Hematopoietic multipotent progenitor cell treated with erythropoietin and hydrocortisone succinate and interleukin-3 and kit ligand, for 4 days (in vitro differentiated cells): ENCODE measurements at places on chromosomes 2 and 18.

- no peak for DNase-seq
These were observed 60.1 kb downstream of the PIGN start for GRCh38 chr18:62126737-62127136.

DNA sequence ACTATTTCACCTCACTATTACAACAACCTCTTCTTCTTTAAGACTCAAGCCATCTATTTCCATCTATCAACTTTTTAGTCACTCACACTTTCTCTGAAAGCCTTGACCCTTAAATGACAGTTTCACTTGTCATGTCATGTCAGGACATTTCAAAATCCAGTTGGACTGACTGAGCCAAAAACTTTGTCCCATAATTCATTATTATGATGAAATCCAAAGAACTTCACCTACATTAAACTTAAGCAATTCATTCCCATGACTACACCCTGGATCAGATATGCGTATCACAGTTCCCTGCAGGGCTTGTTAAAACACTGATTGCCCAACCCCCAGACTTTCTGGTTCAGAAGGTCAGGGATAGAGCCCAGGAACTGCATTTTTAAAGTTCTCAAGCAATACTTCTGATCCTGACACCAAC lies 26.5 kb downstream of the LDAH start:
- DNase-seq: no peak

DNA sequence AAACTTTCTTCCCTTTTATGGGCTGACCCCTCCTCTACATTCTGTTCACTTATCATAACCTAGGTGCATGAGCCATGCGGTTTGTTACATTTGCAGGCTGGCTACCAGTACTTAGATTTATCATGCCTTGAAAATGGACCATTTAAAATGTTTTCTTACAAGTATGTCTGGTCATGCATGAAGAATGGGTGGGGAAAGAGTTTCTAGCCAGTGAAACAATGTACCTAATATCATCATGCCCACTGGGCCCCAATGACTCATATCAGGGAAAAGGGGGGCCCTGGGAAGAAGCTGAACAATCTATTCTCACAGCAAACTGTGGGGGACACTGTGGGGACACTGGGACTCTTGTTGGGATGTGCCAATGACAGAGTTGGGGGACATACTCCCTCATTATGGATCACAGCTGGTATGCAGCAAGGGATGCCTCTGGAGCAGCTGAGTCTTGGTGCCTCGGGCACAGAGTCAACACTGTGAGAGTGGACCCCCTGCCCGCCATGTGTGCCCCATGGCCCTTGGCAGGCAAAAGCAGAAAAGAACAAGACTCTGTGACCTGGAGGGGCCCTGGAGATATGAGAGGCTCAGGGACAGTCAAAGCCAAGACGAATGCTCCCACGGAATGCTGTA lies 156.3 kb downstream of the ZNF516 start:
- no peak for DNase-seq

- no peak for DNase-seq
These were observed 76.4 kb downstream of the EPHA4 start for GRCh38 chr2:221495731-221496130.

DNA sequence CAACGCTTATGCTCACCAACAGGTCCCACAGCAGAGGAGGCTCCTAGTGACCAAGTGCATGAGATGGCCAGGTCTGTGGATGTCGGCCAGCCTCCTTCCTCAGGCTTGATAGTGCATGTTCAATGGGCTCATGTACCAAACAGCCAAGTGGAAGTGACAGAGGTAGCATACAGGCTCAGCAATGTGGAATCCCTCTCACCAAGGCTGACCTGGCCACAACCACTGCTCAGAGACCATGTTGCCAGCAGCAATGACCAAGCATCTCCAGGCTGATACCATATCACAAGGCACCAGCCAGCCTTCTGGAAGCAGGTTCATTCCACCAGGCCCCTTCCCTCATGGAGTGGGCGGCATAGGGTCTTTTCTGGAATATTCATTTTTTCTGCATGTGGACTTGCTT lies 61.5 kb downstream of the REEP1 start:
- DNase-seq: no peak
